ENCODE measurements at places on chromosomes 1 and 21.

DNA sequence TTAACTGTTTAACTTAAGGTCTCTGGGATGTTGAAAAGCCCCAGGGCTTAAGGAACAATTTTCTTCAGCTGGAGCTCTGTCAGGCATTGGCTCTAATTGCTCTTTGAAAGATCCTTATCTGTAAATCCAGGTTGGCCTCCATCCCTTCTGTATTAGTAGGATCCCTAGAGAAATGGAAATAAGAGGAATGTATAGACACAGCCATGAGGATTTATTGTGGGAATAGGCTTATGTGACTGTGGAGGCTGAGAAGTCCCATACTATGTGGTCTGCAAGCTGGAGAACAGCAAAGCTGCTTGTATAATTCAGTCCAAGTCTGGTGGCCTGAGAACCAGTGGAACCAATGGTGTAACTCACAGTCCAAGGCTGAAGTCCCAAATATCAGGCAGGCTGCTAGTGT, 47.6 kb upstream of the VAV3 start:
- no peak for DNase-seq

- no peak for DNase-seq
Observed at GRCh38 chr21:44722731-44723130, 11.4 kb upstream of the TSPEAR start.

DNA sequence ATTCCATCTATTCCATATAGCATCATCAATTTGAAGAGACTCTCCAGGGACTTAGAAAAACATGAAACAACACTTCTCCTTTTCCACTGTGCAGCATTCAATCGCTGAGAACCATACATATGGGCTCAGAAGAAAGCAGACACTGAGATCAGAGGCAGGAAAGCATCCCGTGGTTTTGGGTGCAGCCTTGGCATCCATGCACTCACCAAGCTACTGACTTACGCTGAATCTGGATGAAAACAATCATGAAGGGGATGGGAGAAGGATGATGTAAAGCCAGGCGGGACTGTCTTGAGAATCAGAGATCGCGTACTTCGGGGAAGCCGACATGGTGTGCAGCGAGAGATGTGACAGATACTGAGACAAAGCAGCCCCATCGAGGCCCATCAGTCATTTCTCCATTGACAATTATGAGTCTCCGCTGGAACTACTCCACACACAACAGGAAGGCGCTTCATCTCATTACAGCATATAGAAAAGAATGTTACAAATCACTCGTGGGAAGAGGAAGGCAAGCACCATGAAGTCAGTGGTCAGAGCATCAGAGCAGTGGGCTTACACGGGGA, 2.3 kb upstream of the TIAM1 start:
- DNase-seq = peak; percentile 25

- DNase-seq = no peak
Observed at GRCh38 chr1:192357924-192358323, 41.1 kb downstream of the RGS21 start.

DNA sequence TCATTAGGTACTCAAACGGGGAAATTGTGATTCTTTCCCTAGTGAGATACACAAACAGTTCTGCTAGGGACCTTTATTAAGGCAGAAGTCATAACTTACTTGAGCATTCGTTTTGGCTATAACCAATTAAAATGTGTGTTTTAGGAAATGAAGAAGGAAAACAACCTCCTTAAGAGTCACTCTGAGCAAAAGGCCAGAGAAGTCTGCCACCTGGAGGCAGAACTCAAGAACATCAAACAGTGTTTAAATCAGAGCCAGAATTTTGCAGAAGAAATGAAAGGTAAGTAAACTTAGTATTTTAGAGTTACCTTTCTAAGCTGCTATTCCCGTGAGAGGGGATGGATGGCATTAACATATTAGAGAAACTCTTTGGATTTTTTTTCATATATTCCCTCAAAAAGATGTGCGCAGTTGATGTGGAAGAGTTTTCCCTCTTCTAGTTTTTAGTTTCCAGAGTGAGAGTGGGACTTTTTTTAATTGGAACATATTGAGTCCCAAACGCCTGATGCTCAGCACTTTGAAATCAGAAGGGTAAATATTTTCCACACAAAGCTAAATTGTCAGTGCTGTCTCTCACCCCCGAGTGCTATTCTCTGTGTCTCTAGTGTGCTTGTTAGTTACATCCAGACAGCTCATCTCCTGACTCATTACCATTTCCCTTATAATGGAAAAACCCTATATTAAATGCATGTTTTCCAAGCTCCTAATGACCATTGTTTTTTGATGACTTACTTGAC, 34.9 kb downstream of the CENPF start:
- peak; percentile 67 for DNase-seq

GRCh38 chr1:162930532-162930931, 69.6 kb upstream of the CCDC190 start:
- no peak for DNase-seq

DNA sequence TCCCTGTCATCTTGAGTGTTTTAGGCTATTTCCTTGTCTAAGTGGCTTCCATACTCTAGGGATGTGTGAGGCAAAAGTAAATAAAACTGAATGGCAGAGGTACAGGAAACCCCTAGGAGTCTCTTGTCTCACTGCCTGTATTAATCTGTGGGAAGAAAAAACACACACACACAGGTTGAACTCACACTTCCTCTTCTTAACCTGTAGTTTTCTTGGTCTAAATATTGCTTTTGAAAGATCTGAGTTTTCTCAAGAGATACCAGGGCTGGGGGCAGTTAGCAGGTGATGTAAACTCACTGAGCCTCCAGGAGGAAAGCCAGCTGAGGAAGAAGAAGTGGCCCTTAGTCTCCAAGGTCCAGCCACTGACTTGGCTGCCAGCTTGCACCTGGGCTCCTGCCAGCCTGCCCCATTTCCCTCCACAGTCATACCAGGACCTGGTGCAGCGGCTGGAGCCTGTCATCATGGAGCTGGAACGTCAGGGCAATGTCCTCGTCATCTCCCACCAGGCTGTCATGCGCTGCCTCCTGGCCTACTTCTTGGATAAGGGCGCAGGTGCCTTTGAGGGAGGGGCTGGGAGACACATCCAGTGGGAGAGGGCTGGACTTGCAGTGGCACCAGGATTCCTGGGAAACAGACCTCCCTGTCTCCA, 16.9 kb downstream of the PFKFB2 start:
- no peak for DNase-seq

DNA sequence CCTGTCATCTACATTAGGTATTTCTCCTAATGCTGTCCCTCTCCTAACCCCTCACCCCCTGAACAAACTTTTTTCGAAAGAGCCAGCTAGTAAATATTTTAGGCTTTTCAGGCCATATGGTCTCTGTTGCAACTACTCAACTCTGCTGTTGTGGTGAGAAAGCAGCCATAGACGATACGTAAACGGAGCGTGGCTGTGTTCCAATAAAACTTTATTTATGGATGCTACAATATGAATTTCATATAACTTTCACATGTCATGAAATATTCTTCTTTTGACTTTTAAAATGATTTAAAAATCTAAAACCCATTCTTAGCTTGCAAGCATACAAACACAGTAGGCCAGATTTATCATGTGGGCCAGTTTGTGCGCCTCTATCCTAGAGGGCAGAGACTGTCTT, 11.2 kb upstream of the RPS6KA1 start:
- no peak for DNase-seq

DNA sequence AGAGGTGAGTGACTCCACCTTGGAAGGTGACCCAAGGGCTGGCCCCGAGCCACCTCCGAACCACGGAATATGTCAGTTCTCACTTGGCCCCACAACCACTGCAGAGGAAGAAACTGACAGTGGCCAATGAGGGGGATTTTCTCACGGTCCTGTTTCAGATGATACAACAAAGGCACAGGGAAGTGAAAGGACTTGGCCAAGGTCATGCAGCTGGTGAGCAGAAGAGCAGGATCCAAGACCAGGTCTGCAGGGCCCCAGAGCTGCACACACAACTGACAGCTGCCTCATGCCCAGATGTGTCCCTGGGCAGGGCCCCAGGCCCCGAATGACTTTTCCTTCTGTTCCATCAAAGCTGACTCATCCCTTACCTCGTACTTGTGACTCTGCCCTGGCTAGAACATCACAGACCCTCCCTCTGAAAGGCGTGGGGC, 25.8 kb upstream of the EVA1B start:
- peak; percentile 29 for DNase-seq
